Naive thymus-derived CD8-positive, alpha-beta T cell (primary cell): ENCODE measurements at places on chromosomes 5 and 9. TPM values are rescaled to one million over a fixed set of nuclear protein-coding genes. Genes with fewer than 3 reads are reported as not detected.

GRCh38 chr5:33300209-33300742, 140.5 kb upstream of the TARS1 start:
- H3K36me3 ChIP-seq: no peaks in the 10 kb centered on the region
- H3K4me3 ChIP-seq: no peak overlapping the region
- peaks cover 2% of the 10 kb centered on the region for H3K27me3 ChIP-seq
- no peak overlapping the region for H3K27ac ChIP-seq
- H3K4me1 ChIP-seq: no peaks in the 10 kb centered on the region

DNA sequence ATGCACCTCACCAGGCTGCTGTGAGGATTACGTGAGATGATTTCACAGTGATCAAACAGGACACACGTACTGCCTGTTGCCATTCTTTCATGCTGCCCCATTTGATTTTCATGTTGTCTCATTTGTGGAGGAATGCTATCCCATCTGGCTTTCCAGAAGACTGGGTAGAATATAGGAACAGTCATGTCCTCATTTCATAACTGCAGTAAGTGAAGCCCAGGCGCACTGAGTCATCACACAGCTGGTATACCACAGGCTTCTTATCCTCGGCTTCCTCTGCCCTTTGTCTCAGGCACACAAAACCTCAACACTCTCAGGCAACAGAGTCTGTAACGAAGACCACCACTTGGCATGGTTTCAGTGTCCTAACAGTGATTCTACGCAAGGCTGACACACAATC, 62.3 kb downstream of the LHFPL2 start:
- no peak for DNase-seq
- no peak overlapping the region for H3K27ac ChIP-seq
- peaks cover 9% of the 10 kb centered on the region for H3K27me3 ChIP-seq
- no peaks in the 10 kb centered on the region for H3K36me3 ChIP-seq
- no peaks in the 10 kb centered on the region for H3K4me1 ChIP-seq

Gene FRMD3
- total RNA-seq: 0.52 TPM

Gene TBCA
- 134 TPM for total RNA-seq
